ENCODE measurements at places on chromosomes 4 and X. TPM values are rescaled to one million over a fixed set of nuclear protein-coding genes. Genes with fewer than 3 reads are reported as not detected.

DNA sequence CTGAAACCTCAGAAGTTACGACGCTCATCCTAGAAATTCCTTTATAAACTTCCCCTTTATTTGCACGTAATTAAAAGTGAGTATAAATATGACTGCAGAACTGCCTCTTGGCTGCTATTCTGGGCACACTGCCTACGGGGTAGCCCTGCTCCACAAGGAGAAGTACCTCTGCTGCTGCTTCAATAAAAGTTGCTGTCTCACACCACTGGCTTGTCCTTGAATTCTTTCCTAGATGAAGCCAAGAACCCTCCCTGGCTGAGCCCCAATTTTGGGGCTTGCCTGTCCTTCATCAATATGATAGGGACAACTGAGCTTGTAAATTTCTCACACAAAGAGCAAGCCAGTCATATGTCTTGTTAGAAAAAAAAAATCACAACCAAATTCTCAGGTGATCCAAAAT lies 115.8 kb downstream of the VEGFC start:
- no peak for DNase-seq

- no peak for DNase-seq
Measured at GRCh38 chr4:108885211-108885610, 122.4 kb upstream of the ETNPPL start.

DNA sequence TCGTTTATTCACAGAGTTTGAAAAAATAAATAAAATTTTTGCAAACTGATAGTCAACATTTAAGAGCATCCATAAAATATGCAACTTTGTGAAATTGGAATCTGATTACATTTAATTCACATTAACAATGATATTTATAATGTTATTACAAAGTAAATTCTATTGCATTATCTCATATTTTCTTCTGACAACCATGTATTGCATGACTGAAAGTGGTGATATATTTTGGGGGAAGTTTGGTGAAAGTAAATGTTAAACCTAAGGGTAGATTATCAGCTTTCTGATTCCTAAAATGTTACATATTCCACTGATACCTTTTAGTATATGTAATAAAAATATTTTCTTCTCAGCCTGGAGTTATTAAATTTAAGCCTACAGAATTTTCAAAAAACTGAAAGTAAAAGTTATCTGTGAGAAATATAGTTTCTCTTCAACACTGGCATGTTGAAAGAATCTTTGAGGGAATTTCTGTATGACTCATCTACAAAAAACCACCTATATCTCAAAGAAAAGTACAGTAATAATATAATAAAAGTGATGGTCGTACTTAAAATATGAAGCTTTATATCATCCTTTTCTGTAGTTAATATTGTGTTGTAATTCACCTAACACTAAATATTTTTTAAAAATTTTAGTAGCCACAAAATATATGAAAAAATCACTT lies 1179.6 kb upstream of the PCDH7 start:
- DNase-seq: no peak

GRCh38 chr4:149077181-149077580 lies 635.0 kb upstream of the NR3C2 start:
- DNase-seq: no peak

DNA sequence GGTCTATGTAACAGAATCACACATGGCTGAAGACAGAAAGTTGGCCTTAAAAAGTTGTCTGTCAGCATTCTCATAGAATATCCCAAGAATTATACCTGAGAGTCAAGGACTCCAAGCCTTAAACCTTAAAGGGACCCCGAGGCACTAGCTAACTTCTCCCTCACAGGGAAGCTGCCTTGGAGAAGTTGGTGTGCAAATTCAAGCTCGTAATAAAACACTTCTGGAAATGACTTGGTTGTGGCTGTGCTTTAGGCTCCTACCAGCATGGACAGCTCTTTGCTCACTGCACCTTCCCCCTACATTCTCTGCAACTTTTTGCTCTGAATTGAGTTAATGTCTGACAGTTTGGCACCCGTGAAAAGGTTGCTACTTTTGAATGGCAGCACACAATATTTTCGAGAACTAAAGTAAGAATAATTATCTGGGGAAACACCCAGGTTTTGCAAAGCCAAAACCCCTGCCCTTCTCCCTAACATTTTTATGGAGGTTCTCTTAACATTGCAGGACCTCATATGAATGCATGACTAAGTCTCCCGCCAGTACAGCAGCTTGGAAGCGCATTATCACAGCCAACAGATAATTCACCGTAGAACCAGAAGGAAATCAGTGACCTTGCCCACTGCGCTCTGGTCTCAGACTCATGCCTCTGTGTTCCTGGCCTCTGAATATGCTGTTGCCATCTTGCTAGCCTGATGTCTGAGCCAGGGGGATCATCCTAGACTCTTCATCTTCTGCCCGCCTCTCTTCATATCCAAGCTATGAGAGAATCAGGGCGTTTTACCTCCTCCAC lies 91.0 kb downstream of the MGST2 start:
- DNase-seq: no peak

- DNase-seq: no peak
Measured at GRCh38 chr4:133124746-133125145, 24.3 kb upstream of the PCDH10 start.

DNA sequence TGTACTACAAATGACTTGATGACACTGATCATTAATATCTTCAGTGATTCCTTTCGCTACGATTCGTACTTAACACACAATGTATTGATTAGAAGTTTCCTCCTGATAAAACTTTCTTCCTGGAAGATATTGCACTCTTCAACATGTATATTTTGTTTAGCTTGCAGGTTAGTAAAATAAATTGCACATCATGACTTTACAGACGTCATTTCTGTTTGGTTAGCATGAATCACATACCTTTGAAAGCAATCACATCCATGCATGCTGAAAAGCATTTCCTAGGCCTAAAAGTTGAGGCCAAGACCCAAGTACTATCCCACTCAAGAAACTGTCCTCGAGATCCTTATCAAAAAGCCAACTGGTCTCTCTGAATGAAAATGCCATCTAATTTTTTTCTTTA lies 1841.0 kb upstream of the PCDH7 start:
- DNase-seq: no peak

DNA sequence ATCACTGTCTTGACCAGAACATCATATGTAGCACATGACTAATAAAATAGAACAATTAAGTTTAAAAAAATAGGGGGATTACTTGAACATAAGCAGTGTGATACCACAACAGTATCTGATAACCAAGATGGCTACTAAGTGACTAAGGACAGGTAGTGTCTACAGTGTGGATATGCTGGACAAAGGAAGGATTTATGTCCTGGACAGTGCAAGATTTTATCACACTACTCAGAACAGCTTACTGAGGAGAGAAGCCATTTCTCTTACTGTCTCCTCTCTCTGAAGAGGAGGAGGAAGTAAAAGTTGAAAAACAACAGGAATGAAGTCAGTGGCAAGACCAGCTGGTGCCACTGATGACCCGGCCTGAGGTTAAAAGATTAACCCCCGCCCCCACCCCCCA lies 4.0 kb upstream of the SLC10A7 start:
- no peak for DNase-seq

DNA sequence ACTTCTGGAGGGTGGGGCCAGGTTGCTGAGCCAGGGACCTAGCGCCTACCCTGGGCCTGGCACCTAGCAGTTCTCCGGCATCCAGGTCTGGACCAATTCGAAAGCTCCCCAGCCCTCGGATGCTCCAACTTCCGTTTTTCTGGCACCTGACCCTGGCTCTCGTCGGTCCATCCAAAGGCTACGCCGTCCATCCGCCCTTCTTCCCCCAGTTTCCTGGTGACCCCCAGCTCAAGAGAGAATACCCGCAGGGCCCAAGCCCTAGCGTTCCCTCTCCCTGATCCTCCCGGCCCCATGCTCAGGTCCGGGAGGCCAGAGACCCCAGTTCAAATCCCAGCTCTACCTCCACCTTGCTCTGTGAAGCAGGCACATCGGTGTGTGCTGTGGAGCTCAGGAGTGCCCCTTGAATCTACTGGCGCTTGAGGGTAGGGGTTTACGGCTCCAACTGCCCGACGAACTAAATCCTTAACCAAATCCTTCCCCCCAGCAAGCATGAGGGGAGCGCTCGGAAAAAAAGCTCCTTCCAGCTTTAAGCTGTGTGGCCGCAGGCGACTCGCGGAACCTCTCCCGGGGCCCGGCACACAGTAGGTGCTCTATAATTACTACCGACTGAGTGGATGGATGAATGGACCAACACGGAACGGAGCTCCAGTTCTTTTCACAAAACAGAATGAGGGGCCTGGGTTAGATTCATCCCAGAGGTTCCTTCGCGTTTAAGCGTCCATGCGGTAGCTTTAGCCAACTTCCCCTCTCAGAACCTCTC lies 1.1 kb downstream of the CRMP1 start:
- DNase-seq: no peak

- DNase-seq: no peak
Measured at GRCh38 chrX:83416273-83416672, 91.8 kb upstream of the POU3F4 start.

GRCh38 chrX:99522450-99522849 lies 887.6 kb downstream of the PCDH19 start:
- DNase-seq: no peak

GRCh38 chrX:45628041-45628440 lies 427.4 kb upstream of the DIPK2B start:
- DNase-seq: no peak

DNA sequence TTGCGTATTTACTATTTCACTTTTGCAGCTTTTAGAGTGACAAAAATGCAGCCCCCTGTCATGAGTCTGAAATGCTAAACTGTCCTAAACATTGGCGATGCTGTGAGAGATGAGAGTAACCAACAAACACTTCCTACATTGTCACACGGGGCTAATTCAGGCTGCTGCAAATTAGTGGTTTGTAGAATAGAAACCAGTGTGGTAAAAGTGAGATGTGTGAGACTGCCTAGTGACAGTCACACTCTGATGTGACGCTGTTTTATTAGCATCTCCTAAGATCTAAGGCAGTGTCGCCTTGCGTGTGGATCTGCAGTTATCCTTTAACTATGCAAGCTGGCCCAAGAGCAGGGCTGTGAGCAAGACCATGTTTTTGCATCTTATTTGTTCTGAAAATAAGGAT lies 800.2 kb upstream of the TENM3 start:
- DNase-seq: no peak

GRCh38 chrX:46722742-46723568 lies 36.0 kb downstream of the SLC9A7 start:
- no peak for DNase-seq

DNA sequence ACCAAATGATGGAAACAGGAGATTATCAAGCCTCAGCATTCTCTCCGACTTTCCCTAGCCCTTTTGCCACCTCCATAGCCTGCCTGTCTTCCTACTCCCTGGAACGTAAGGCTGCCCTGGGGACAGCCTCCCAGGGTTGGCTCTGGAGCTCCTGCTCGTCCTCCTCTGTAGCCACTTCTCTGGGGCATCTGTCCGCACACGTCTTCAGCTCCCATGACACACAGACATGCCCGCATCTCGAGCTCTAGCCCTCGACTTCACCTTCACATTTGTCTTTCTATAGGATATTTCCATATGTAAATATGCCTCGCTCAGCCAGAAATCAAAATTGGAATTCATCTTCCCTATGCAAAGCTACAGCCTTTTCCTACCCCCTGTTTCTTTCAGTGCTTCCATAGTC lies 67.7 kb downstream of the TSC22D3 start:
- DNase-seq: no peak

Gene SORBS2
- 86.2 TPM for polyA plus RNA-seq

Gene ZDHHC15
- polyA plus RNA-seq: 6.2 TPM

Gene RGN
- polyA plus RNA-seq: 38.6 TPM

Gene PAGE2B
- polyA plus RNA-seq: not detected

Gene ABLIM2
- polyA plus RNA-seq: 5.6 TPM

Gene MAGIX
- 5.5 TPM for polyA plus RNA-seq

Gene ART3
- polyA plus RNA-seq: 0.57 TPM

Gene POU3F4
- polyA plus RNA-seq: 8.1 TPM

Gene EFHC2
- polyA plus RNA-seq: 6.5 TPM

Gene POLN
- 5.0 TPM for polyA plus RNA-seq
